ENCODE measurements at places on chromosomes 6 and 20.

- peak overlapping the region; percentile 53 for H3K27ac ChIP-seq
- DNase-seq: no peak
- H3K27me3 ChIP-seq: no peaks in the 10 kb centered on the region
- H3K36me3 ChIP-seq: no peaks in the 10 kb centered on the region
- peaks cover 85% of the 10 kb centered on the region for H3K4me1 ChIP-seq
- peak overlapping the region; percentile 8 for H3K4me3 ChIP-seq
These were observed 41.9 kb downstream of the ELOVL5 start for GRCh38 chr6:53306819-53307347.

DNA sequence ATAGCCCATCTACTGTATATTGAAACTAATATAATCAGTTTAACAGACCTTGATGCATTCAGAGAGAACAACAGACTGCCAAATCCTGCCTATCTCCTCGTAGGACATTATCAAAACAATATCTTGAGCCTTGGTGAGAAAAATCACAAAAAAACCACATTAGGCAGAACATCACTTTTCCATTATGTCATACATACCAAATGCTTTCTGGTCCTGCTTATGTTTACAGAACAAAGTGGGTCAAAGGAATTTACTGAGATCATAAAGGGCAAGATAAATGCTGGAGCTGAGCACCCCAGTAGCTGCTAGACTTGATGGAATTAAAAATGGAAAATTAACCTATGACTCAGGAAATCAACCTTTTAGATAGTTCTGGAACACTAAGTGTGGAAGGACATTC lies 195.3 kb upstream of the KCNK16 start:
- peaks cover 4% of the 10 kb centered on the region for H3K27me3 ChIP-seq
- no peak overlapping the region for H3K27ac ChIP-seq
- H3K4me1 ChIP-seq: no peaks in the 10 kb centered on the region
- DNase-seq: no peak

- DNase-seq: no peak
- no peak overlapping the region for H3K4me3 ChIP-seq
- H3K27me3 ChIP-seq: peaks cover 4% of the 10 kb centered on the region
- H3K36me3 ChIP-seq: no peaks in the 10 kb centered on the region
These were observed 323.3 kb upstream of the NT5E start for GRCh38 chr6:85126485-85127167.

DNA sequence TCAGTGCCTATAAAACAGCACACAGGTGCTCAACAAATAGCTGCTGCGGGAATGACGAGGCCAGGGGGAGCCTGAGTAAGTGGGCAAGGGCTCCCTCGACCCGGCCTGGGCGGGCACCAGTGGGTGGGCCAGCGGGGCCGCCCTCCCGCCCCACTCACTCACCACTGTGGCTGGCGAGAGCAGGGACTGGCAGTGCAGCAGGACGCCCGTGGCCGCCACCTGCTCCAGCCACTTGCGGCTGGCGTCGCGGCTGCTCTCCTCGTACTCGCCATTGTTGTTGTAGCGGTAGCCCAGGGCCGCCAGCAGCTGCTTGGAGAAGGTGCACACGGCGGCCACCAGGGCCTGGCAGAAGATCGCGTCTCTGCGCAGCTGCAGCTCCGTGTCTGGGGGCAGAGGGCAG lies 191.5 kb downstream of the PREX1 start:
- DNase-seq: no peak
- H3K27ac ChIP-seq: no peak overlapping the region
- peaks cover 49% of the 10 kb centered on the region for H3K4me1 ChIP-seq
- H3K36me3 ChIP-seq: peaks cover 42% of the 10 kb centered on the region
- no peak overlapping the region for H3K4me3 ChIP-seq
- H3K27me3 ChIP-seq: peaks cover 26% of the 10 kb centered on the region

- DNase-seq: no peak
- H3K27me3 ChIP-seq: no peaks in the 10 kb centered on the region
- no peak overlapping the region for H3K27ac ChIP-seq
- H3K4me3 ChIP-seq: no peak overlapping the region
These were observed 106.5 kb downstream of the MAFB start for GRCh38 chr20:40582531-40582930.

GRCh38 chr6:29259721-29260120 lies 41.8 kb upstream of the OR14J1 start:
- H3K36me3 ChIP-seq: no peaks in the 10 kb centered on the region
- DNase-seq: no peak
- no peak overlapping the region for H3K4me3 ChIP-seq
- no peak overlapping the region for H3K27ac ChIP-seq
- no peaks in the 10 kb centered on the region for H3K27me3 ChIP-seq

DNA sequence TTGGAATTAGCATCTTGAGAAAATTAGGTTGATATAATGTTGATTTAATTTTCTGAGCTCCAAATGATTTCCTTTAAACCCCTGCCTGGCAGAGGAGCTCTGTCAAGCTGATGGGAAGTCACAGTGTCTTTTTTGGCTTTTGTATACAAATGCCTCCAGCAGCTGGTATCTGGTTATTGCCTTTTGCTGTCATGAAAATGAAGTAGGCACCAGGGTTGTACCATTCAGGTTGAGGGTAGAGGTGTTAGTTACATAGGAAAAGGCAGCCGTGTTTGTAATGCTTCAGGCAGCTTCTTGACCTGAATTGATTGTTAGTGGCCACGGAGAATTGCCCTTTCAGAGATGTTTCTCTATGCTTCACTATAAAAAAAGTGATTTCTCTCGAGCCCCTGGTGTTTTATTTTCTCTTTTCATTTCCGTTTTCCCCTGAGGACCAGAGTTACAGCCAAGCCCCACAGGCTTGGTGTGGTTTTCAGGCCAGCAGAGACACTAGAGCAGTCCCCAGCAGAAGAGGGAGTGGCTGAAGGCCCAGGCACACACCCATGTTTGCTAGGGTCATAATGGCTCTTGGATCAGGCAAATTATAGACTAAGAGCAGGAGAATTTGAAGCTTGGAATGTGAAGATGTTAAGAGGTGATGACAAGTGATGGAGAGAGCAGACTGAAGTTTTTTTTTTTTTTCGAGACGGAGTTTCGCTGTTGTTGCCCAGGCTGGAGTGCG lies 21.6 kb downstream of the CMTR1 start:
- peaks cover 1% of the 10 kb centered on the region for H3K27me3 ChIP-seq
- H3K27ac ChIP-seq: peak overlapping the region; percentile 24
- H3K4me1 ChIP-seq: peaks cover 12% of the 10 kb centered on the region

DNA sequence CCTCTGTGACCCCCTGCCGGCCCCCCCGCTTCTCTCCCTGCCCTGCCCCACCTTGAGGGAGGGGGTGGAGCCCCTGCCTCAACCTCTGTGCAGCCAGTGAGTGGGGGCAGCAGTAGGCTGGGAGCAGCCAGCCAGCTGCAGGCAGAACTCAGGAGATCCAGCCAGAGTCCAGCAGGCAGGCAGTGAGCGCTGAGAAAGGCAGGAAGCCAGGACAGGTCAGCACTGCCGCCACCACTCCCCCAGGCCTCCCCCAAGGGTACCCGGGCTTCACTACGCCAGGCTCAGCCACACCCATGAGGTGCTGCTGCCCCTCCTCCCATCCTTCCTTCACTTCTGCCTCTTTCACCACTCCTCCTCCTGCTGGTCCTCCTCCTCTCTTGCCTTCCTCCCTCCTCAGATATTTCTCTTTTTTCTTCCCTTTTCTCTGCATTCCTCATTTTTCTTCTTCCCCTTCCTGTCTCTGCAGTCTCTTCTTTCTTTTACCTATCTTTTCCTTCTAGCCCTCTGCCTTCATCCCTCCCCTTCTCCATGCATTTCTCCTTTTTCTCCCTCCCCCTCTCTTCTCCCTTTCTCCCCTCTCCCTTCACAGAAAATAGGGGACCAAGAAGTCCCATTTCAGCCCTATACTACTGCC lies 11.5 kb downstream of the TMEM63B start:
- DNase-seq: no peak
- no peaks in the 10 kb centered on the region for H3K4me1 ChIP-seq
- peaks cover 18% of the 10 kb centered on the region for H3K36me3 ChIP-seq
- H3K27me3 ChIP-seq: peaks cover 2% of the 10 kb centered on the region
- H3K27ac ChIP-seq: no peak overlapping the region

DNA sequence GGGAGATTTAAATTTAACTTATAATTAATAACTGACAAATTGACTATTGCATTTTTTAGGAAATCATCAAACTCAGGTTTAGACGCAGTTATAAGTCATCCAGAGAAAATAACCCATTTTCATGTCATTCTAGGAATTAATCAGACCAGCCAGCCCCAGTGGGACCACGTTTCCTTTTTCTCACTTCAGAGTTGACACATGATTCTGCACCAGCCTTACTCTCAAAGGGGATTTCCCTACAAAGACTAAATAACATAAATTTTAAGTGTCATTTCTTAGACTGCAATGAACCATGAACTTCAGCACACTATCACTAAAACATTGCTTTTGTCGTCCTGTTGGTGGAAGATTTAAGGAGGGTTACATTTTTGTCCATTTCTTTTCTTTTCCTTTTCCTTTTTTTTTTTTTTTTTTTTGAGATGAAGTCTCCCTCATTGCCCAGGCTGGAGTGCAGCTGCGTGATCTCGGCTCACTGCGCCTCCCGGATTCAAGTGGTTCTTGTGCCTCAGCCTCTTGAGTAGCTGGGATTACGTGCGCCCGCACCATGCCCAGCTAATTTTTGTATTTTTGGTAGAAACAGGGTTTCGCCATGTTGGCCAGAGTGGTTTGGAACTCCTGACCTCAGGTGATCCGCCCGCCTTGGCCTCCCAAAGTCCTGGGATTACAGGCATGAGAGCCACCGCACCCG lies 3.6 kb downstream of the IPCEF1 start:
- no peak for DNase-seq
- H3K27me3 ChIP-seq: peaks cover 3% of the 10 kb centered on the region
- H3K4me1 ChIP-seq: no peaks in the 10 kb centered on the region
- H3K27ac ChIP-seq: no peak overlapping the region
- peaks cover 4% of the 10 kb centered on the region for H3K36me3 ChIP-seq

DNA sequence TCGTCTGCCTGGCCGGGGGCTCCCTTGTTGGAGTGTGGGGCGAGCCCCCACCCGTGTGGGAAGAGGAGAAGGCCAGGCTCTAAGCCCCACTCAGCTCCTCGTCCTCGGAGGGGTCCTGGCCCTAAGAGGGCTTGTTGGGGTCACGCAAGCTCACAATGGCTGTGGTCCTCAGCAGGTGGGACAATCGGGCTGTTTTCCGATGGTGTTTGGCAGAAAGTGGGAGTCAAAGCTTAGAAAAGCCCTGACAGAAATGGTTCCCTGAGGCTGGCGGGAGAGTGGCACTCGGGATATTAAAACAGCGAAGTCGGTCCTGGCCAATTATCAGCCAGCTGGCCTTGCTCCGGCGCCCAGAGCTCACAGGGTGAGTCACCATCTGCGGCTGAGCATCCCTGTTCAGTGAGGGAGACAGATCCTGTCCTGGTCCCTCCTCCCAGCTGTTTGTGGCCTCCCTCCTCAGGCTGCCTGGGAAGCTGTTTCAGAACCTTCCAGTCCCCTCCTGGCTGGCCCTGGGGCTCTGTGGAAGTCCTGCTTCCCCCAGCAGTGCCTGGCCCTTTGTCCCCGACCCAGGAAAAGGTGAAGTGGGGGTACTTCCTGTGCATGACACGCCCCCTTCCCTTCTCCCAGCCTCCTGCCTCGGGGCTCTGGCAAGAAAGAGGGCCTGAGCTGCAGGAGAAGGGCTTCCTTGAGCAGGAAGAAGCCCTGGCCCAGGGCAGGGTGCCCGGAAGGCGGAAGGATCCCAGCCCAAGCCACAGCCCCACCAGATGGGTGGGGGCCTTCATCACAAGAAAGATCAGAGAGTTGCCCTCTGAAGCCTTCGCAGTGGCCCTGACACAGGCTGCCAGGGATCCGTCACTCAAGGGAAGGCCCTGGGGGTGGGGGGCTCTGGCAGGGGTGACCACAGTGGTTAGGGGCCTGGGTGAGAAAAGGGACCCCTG lies 53.6 kb upstream of the BHLHE23 start:
- H3K27me3 ChIP-seq: no peaks in the 10 kb centered on the region
- no peak overlapping the region for H3K4me3 ChIP-seq
- no peak for DNase-seq
- no peaks in the 10 kb centered on the region for H3K4me1 ChIP-seq
- no peaks in the 10 kb centered on the region for H3K36me3 ChIP-seq
- no peak overlapping the region for H3K27ac ChIP-seq

- H3K4me3 ChIP-seq: no peak overlapping the region
- no peak for DNase-seq
- peaks cover 2% of the 10 kb centered on the region for H3K27me3 ChIP-seq
- no peak overlapping the region for H3K27ac ChIP-seq
- H3K36me3 ChIP-seq: no peaks in the 10 kb centered on the region
These were observed 25.8 kb upstream of the SNRPC start for GRCh38 chr6:34731393-34732060.

- H3K4me1 ChIP-seq: no peaks in the 10 kb centered on the region
- no peaks in the 10 kb centered on the region for H3K27me3 ChIP-seq
- no peak overlapping the region for H3K27ac ChIP-seq
- no peaks in the 10 kb centered on the region for H3K36me3 ChIP-seq
These were observed 106.1 kb upstream of the AGPAT4 start for GRCh38 chr6:161379834-161380582.

- peak overlapping the region; percentile 25 for H3K4me3 ChIP-seq
- H3K27me3 ChIP-seq: peaks cover 3% of the 10 kb centered on the region
- H3K27ac ChIP-seq: no peak overlapping the region
- H3K36me3 ChIP-seq: no peaks in the 10 kb centered on the region
- peaks cover 6% of the 10 kb centered on the region for H3K4me1 ChIP-seq
These were observed 70.5 kb upstream of the DUSP22 start for GRCh38 chr6:221531-222349.

- H3K36me3 ChIP-seq: no peaks in the 10 kb centered on the region
- H3K4me3 ChIP-seq: no peak overlapping the region
- no peaks in the 10 kb centered on the region for H3K4me1 ChIP-seq
- DNase-seq: no peak
- peaks cover 2% of the 10 kb centered on the region for H3K27me3 ChIP-seq
These were observed 48.1 kb upstream of the HEY2 start for GRCh38 chr6:125701354-125701668.

- peaks cover 14% of the 10 kb centered on the region for H3K27me3 ChIP-seq
- no peaks in the 10 kb centered on the region for H3K4me1 ChIP-seq
- no peak overlapping the region for H3K4me3 ChIP-seq
- DNase-seq: no peak
- H3K36me3 ChIP-seq: peaks cover 4% of the 10 kb centered on the region
These were observed 64.9 kb upstream of the BHLHE23 start for GRCh38 chr20:63071541-63072181.

- H3K4me1 ChIP-seq: peaks cover 58% of the 10 kb centered on the region
- H3K36me3 ChIP-seq: peaks cover 12% of the 10 kb centered on the region
- DNase-seq: peak; percentile 19
- peak overlapping the region; percentile 71 for H3K4me3 ChIP-seq
- peak overlapping the region; percentile 84 for H3K27ac ChIP-seq
These were observed 110.5 kb downstream of the IRF4 start for GRCh38 chr6:501891-502601.
